GOT3 (cell line): ENCODE measurements at places on chromosomes 12 and 14.

- DNase-seq: no peak
Measured at GRCh38 chr14:63638493-63638892, 3.2 kb downstream of the WDR89 start.

DNA sequence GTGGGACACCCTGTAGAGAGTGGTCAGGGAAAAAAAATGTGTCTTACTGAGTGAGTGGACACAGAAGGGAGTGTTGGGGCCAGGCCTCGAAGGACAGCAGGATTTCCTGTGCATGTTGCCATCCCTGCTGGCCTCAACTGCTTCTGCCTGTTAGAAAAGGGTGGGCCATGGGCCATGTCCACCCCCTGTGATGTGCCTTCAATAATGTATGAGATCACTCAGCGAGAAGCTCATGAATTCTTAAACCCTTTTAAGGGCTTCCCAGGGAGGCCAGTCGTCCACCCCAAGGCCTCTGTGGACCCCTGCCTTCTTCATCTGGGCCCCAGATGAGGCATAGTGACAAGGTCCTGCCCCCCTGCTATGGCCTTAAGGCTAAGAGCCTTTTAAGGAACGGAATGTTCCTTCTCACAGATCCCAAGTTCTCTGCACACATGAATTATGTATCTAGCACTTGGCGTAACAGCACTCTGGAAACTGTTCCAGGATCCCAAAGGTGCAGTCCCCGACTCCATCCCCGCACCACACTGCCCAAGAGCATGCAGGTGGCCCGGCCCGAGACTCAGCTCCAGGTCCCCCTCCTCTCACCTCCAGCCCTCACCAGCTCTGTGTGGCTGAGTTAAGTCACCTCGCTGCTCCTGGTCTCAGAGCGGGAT, 8.9 kb upstream of the C14orf132 start:
- DNase-seq: no peak

DNA sequence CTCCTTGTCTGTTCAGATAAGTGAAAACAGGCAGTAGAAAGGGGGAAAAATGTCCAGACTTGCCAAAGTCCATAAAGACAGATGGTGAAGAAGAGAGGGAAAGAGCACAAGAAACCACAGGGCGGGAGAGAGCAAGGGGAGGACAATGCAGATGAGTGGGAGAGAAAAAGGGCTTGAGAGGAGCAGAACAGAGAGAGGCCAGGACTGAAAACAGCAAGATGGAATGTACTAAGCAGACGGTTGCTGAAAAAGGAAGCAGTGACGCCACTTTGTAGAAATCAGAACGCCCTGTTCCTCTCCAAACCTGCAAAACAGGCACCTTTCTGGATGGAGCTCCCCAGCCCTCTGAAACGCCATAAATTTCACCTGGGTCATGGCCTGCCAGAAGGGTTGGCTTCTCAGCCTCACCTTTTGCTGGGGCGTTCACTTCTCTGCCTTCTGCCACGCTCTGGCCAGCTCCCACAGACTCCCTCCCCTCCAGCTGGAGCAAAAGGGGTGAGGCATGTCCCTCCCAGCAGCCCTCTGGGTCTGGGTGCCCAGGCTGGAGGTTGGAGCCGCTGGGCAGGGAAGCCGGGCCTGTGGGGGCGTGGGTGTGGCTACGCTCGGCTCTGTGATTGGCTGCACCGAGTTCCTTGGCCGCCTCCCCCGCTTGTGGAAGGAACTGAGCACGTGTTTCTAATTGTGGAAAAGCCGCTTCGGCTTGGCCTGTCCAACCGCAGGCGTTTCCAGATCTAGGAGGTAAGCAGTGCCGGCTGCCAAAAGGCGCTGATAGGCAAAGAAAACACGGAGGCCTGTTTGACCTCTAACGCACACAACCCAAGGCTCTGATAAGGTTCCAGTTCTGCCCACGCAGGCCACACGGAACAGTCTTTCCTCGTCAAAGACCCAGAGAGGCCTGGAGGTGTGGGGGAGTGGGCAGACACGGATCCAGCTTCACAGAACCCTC, 29.3 kb downstream of the SLC7A8 start:
- DNase-seq: no peak

DNA sequence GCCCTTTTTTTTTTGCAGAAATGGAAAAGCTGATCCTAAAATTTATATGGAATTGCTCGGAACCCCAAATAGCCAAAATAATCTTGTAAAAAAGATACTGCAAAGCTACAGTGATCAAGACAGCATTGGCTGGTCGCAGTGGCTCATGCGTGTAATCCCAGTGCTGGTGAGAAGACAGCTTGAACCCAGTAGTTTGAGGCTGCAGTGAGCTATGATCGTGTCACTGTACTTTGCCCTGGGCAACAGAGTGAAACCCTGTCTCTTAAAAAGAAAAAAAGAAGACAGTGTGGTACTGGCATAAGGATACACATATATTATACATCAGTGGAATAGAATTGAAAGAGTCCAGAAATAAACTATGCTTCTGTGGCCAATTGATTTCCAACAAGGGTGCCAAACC, 5.4 kb downstream of the ITGB7 start:
- DNase-seq: no peak

DNA sequence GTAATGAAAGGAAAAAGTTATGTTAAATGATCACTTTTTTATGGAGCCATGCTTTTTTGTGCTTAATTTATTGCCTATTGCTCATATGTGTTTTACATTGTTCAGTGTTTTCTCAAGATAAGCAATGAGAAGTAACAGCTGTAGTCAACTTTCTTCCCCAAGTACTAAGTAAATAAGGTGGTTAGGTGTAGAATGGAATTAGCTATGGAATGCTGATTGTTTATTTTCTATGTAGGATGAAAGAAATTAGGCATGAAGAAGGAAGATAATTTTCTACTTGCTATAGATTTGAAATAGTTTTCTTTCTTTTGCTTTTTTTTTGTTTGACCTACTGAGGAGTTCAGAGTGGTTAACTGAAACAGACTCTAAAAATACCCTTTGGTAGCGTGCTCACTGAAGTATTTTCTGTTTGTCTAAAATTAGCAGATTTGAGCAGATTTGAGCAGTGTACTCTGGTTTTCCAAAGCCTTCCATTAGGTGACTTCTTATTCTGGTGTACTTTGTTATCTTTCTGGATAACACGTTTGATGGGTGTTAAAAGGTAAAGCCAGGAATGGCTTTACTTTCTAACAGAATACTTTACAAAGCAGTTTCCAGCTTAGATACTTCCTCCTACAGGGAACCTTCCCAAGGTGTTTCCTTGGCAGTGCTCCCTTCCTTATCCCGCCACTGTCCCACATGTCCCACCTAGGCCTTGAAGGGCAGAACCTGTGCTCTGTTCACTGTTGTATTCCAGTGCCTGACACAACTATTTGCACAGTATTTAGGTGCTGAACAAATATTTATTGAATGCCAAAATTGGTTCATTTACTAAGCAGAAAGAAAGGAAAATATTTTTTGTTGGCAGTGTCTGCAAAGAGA, 56.0 kb downstream of the RASSF3 start:
- no peak for DNase-seq

GRCh38 chr12:51953089-51953488, 1.6 kb downstream of the ACVR1B start:
- DNase-seq: no peak

- DNase-seq: no peak
Measured at GRCh38 chr12:46617167-46617566, 208.6 kb downstream of the SLC38A4 start.

DNA sequence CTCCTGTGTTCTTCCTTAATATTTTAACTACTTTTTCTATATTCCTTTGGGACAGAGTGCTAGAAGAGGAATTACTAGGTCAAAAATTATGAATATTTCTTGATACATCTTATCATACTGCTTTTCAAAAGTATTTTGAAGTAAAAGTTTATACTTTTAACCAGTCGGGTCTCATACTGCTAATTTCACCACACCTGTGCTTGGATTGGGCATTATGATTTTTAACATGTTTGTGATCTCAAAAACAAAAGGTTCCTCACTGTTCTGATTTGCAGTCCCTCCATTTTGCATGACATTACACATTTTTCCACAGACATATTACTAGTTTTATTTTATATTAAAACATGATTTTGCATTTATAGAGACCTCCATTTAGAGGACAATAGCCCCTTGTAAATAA, 32.9 kb downstream of the MRPL42 start:
- DNase-seq: no peak

GRCh38 chr12:132143336-132144071, 615 bp downstream of the DDX51 start:
- DNase-seq: no peak

GRCh38 chr12:68839183-68840147, 31.5 kb downstream of the MDM2 start:
- DNase-seq: no peak
